ENCODE measurements at places on chromosomes 5 and 9. TPM values are rescaled to one million over a fixed set of nuclear protein-coding genes. Genes with fewer than 3 reads are reported as not detected.

Gene CSNK1A1
- 249 TPM for total RNA-seq

Gene SV2C
- under 0.01 TPM for total RNA-seq

Gene THBS4
- 0.10 TPM for total RNA-seq

Gene APBB3
- total RNA-seq = 24.2 TPM

Gene COL27A1
- 0.21 TPM for total RNA-seq

Gene FOXD4L3
- not detected for total RNA-seq

Gene MELK
- 0.94 TPM for total RNA-seq

Gene OR1Q1
- total RNA-seq = not detected

Gene MUSK
- not detected for total RNA-seq

Gene ACTBL2
- total RNA-seq = not detected

Gene ZSWIM6
- total RNA-seq = 4.9 TPM

Gene ACTL7A
- not detected for total RNA-seq

Gene PCA3
- under 0.01 TPM for total RNA-seq

Data from mononuclear cell (primary cell).